ENCODE measurements at places on chromosomes 3 and 15. TPM values are rescaled to one million over a fixed set of nuclear protein-coding genes. Genes with fewer than 3 reads are reported as not detected.

DNA sequence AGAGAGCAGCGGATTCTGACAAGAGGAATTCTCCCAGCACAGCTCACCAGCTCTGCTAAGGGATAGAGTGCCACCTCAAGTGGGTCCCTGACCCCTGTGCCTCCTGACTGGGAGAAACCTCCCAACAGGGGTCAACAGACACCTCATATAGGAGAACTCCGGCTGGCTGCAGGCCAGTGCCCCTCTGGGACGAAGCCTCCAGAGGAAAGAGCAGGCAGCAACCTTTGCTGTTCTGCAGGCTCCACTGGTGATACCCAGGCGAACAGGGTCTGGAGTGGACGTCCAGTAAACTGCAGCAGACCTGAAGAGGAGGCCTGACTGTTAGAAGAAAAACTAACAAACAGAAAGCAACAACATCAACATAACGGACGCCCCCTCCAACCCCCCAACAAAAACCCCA lies 31.3 kb upstream of the FGF12 start:
- H3K36me3 ChIP-seq: no peaks in the 10 kb centered on the region
- DNase-seq: no peak
- H3K4me1 ChIP-seq: no peaks in the 10 kb centered on the region
- H3K27ac ChIP-seq: no peak overlapping the region

DNA sequence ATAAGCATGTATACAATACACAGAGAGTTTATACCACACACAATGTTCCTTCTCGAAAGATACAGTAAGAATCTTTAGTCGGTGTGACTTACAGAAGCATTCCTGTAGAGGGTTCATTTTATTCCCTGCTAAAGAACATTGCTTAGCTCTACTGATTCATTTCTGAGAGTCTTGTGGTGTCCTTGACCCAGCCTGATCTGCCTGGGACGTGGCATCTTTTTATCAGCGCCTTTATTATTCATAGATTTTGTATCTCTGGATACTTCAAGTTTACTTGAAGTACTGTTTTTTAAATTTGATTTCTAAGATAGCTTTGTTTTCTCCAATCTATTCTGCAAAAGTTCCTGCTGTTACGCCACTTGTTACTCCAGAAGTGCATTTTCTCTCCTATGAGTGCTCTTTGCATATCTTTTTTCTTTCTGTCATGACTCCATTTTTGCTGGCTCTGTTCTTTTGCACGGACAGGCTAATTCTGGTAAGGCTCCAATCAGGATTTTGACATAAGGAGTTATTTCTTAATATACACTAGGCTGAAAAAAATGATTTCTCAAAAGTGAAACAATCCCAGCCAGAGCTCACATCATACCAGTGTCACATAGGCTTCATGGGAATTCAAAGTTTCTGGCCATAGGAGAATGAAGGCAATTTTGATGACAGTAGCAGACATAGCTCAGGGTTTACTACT lies 114.5 kb upstream of the TNIK start:
- no peaks in the 10 kb centered on the region for H3K36me3 ChIP-seq
- H3K27me3 ChIP-seq: no peaks in the 10 kb centered on the region
- no peaks in the 10 kb centered on the region for H3K4me1 ChIP-seq
- no peak overlapping the region for H3K27ac ChIP-seq

DNA sequence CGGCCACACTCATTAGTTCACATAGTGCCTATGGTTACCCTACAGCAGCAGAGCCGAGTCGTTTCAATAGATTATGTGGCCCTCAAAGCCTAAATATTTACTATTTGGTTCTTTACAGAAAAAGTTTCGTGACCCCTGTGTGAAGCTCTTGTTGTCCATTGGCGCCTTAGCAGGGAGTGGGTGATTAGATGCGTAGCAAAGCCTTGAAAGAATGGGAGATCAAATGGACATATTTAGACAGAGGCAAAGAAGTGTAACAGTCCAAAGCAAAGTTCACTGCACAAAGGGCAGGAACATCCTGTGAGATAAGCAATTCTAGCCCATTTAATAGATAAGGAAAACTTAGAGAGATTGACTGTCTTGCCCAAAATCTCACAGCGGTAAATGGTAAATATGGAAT lies 247.4 kb upstream of the TRIM42 start:
- no peak for DNase-seq
- H3K4me3 ChIP-seq: no peak overlapping the region
- no peaks in the 10 kb centered on the region for H3K27me3 ChIP-seq
- no peak overlapping the region for H3K27ac ChIP-seq
- H3K36me3 ChIP-seq: no peaks in the 10 kb centered on the region

The WDR93 gene
- total RNA-seq: not detected

- no peak overlapping the region for H3K4me3 ChIP-seq
- H3K36me3 ChIP-seq: peaks cover 15% of the 10 kb centered on the region
- no peak overlapping the region for H3K27ac ChIP-seq
- H3K27me3 ChIP-seq: no peaks in the 10 kb centered on the region
- DNase-seq: no peak
- no peaks in the 10 kb centered on the region for H3K4me1 ChIP-seq
Observed at GRCh38 chr3:65070968-65071367, 383.2 kb upstream of the ADAMTS9 start.

The SLC24A5 gene
- not detected for total RNA-seq

The SMCO1 gene
- not detected for total RNA-seq

DNA sequence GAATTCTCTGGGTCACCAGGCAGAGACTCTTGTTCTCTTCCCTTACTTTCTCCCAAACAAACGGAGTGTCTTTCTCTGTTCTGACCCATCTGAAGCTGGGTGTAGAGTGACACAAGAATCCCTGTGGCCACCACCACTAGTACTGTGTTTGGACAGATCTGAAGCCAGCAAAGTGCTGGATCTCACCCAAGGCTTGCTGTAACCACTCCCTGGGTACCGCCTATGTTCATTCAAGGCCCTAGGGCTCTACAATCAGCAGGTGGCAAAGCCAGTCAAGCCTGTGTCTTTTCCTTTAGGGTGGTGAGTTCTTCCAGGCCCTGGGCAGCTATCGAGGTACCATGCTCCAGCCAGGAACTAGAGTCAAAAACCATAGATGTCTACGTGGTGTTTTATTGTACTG lies 149.2 kb upstream of the CTNNB1 start:
- no peaks in the 10 kb centered on the region for H3K4me1 ChIP-seq
- DNase-seq: no peak
- peaks cover 2% of the 10 kb centered on the region for H3K36me3 ChIP-seq
- H3K27ac ChIP-seq: no peak overlapping the region

DNA sequence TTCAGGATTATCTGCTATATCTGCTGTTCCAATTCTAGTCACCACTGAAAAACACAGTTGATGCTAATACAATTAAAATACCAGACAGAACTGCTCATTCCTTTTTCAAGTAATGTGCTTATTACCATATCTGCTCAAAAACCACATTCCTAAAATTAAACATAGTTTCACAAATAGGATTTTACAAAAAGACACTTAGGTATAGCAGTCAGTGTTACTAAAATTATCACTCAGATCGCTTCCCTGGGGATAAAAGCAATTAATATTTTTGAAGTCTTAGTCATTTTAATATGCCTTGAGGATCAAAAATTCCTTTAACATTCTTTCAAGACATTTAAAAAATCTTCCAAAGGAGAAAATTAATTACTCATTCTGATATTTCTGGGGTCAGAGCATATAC lies 71.5 kb downstream of the RAD18 start:
- no peak overlapping the region for H3K27ac ChIP-seq
- no peak for DNase-seq
- peaks cover 4% of the 10 kb centered on the region for H3K36me3 ChIP-seq
- H3K4me1 ChIP-seq: no peaks in the 10 kb centered on the region

GRCh38 chr3:14588425-14589112 lies 48.4 kb upstream of the GRIP2 start:
- no peak overlapping the region for H3K4me3 ChIP-seq
- DNase-seq: no peak
- no peak overlapping the region for H3K27ac ChIP-seq
- H3K27me3 ChIP-seq: no peaks in the 10 kb centered on the region

The CMTM8 gene
- 4.0 TPM for total RNA-seq

GRCh38 chr3:55329849-55330248 lies 157.3 kb downstream of the WNT5A start:
- H3K27me3 ChIP-seq: no peaks in the 10 kb centered on the region
- H3K36me3 ChIP-seq: no peaks in the 10 kb centered on the region
- H3K4me3 ChIP-seq: no peak overlapping the region
- no peaks in the 10 kb centered on the region for H3K4me1 ChIP-seq

GRCh38 chr3:102233881-102234280 lies 200.9 kb upstream of the ZPLD1 start:
- H3K27ac ChIP-seq: no peak overlapping the region
- no peaks in the 10 kb centered on the region for H3K36me3 ChIP-seq
- H3K27me3 ChIP-seq: no peaks in the 10 kb centered on the region
- no peak for DNase-seq

DNA sequence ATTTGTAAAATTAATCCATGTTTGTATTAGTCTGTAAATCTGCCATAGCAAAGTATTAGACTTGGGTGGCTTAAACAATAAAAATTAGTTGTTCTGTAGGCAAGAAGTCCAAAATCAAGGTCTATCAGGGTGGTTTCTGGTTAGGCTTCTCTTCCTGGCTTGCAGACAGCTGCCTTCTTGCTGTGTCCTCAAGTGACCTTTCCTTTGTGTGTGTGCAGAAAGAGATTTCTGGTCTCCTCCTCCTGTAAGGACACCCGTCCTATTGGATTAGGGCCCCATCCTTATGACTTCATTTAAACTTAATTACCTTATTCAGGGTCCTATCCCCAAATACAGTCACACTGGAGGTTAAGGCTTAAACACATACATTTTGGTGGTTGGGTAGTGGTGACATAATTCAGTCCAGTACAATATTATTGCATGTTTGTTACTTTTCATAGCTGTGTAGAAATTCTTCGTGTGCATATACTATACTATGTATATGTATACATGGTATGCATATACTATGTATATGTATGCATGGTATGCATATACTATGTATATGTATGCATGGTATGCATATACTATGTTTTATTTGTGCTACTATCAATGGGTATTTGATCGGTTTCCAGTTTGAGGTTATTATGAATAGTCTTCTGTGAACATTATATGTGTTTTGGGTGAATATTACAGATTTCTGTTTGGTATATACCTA lies 57.9 kb upstream of the RNU6-1 start:
- no peaks in the 10 kb centered on the region for H3K36me3 ChIP-seq
- DNase-seq: no peak
- H3K4me1 ChIP-seq: peaks cover 2% of the 10 kb centered on the region
- H3K27ac ChIP-seq: no peak overlapping the region

DNA sequence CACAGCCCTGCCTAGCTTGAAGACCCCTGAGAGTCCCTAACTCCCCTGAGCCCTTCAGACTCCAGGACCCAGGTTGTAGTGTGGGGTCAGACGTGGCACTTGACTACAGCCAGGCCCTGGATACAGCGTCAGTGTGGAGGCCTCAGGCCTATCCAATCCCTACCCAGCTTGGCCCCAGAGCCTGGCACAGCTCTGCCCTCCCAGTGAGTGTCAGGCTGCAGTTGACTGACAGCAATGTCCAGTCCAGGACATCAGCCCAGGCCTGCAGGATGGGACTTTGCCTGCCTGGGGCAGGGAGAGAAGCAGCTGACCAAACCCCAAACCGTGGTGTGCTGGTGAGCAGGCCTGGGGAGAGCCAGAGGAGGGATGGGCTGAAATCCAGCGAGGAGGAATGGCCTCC lies 27.3 kb downstream of the KLF13 start:
- no peaks in the 10 kb centered on the region for H3K4me1 ChIP-seq
- no peaks in the 10 kb centered on the region for H3K27me3 ChIP-seq
- no peak for DNase-seq
- peaks cover 12% of the 10 kb centered on the region for H3K36me3 ChIP-seq
- H3K27ac ChIP-seq: no peak overlapping the region

- H3K4me1 ChIP-seq: no peaks in the 10 kb centered on the region
- no peak overlapping the region for H3K4me3 ChIP-seq
- H3K36me3 ChIP-seq: no peaks in the 10 kb centered on the region
- no peaks in the 10 kb centered on the region for H3K27me3 ChIP-seq
- DNase-seq: no peak
Observed at GRCh38 chr3:175066617-175067415, 207.7 kb downstream of the NAALADL2 start.

GRCh38 chr3:58484045-58484721 lies 7.7 kb upstream of the KCTD6 start:
- no peaks in the 10 kb centered on the region for H3K27me3 ChIP-seq
- no peaks in the 10 kb centered on the region for H3K4me1 ChIP-seq
- H3K4me3 ChIP-seq: no peak overlapping the region

The MST1 gene
- total RNA-seq: 9.3 TPM

DNA sequence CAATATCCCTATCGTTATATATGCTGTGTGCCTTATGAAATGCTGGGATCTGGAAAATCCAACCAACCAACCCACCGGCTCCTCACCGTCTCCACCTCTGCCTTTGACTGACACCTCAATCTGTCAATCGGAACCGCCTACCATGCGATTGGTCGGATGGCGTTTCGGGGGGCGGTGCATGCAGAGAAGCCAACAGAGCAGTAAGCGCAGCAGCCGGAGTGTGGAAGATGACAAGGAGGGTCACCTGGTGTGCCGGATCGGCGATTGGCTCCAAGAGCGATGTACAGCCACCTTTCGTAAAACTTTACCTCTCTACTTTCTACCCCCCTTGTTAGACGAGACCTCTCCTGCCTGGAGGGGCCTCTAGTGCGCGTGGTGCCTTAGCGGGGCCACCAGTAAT lies 6.3 kb downstream of the CLK3 start:
- DNase-seq: peak; percentile 84
- peaks cover 75% of the 10 kb centered on the region for H3K36me3 ChIP-seq
- H3K4me3 ChIP-seq: no peak overlapping the region

DNA sequence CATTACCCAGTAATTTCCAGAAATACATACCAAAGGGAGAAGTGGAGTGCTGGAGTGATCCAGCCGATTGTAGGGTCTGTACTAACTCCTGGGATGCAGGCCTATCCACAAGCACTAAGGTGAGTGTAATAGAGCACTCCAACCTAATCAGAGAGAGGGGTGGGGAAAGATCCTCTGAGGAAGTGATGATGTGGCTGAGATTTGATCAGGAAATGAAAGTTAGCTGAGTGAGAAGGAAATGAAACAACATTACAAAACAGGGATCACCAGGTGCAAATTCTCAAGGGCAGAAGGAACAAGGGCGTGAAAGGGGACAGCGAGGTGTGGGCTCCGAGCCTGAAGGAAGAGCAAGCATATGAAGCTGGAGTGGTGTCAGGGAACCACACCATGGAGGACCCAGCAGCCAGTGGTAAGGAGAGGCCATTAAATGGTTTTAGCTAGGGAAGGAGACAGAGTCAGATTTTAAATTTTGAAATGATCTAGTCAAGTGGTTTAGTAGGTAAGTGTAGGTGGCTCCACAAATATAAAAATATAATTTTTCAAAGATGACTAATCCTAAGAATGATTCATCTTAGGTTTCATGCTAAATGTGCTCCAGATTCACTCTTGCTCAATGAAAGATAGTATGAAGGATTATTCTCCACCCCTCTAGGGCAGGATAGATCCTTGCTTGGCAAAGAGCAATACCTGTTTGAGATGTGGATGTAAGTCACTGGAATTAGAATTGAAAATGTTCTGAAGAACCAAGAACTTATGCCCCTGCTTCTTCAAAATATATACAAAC lies 348.7 kb downstream of the TBL1XR1 start:
- no peak for DNase-seq
- no peaks in the 10 kb centered on the region for H3K4me1 ChIP-seq
